ENCODE measurements at places on chromosomes 2 and 18.

DNA sequence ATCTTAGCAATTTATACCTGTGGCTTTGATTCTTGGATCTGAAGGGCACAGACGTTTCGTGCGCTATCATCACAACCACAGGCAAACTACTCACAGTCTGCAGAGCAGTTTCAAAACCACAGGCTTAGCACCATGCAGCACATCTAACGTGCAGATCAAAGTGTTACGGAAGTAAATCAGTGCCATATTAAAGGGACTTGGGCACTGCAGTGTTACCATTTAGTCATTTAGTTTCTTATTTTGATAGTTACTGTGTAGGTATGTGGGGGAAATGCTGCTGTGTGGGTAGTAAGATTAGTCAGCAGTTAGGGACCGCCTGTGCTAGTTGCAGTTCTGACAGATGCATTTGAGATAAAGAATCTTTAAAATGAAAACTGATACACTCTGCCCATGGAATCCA lies 384.0 kb downstream of the NBAS start:
- DNase-seq = no peak

- no peak for DNase-seq
These were observed 162.9 kb downstream of the CELF4 start for GRCh38 chr18:37402735-37403099.

- no peak for DNase-seq
These were observed 2.1 kb upstream of the SKA1 start for GRCh38 chr18:50372743-50373142.

DNA sequence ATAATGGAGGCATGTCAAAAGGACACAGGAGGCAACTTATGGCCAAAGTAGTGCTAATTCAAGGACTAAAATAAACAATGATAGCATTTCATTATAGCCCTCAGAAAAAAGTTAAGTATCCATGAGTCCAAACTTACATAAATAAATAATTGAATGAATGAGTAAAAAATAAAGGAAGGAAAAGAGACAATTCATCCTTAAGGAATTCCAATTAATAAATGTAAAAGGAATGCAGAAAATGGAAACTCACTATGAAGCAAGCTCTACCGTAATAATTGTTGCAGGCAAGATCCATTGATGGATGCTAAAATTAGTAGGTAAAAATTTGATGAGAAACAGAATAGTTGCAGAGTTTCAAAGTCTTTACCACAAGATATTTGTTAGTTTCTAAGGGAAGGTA lies 88.2 kb upstream of the RAPGEF4 start:
- DNase-seq = no peak

Measured in LoVo (cell line).